ENCODE measurements at places on chromosomes 3 and 15.
A peak's percentile ranks its signal among the peaks of the same experiment; 100 is the strongest.

GRCh38 chr3:143973259-143974021 lies 1.8 kb downstream of the DIPK2A start:
- peak; percentile 85 for DNase-seq

DNA sequence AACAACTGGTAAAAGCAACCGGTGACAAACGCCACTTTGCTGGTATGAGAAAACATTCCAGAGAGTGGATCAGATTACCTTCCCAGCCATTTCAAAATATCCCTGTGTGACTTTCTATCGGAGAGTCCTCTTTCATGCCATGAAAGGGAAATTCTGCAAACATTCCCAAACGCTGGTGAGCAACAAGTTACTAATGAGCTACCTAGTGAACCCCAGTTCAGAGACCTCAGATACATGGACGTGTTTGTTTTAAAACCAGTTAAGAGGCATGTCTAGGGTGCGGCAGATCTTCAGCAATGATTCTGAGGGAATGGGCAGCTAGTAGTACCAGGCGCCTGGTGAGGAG lies 418.2 kb upstream of the NR2F2 start:
- DNase-seq = no peak

GRCh38 chr3:183701744-183702143 lies 4.1 kb downstream of the YEATS2 start:
- no peak for DNase-seq

GRCh38 chr3:38564631-38565338 lies 68.6 kb downstream of the EXOG start:
- DNase-seq = no peak

- DNase-seq = no peak
Observed at GRCh38 chr3:37773471-37773870, 88.2 kb upstream of the CTDSPL start.

- no peak for DNase-seq
Observed at GRCh38 chr3:94349310-94349878, 286.5 kb downstream of the NSUN3 start.

DNA sequence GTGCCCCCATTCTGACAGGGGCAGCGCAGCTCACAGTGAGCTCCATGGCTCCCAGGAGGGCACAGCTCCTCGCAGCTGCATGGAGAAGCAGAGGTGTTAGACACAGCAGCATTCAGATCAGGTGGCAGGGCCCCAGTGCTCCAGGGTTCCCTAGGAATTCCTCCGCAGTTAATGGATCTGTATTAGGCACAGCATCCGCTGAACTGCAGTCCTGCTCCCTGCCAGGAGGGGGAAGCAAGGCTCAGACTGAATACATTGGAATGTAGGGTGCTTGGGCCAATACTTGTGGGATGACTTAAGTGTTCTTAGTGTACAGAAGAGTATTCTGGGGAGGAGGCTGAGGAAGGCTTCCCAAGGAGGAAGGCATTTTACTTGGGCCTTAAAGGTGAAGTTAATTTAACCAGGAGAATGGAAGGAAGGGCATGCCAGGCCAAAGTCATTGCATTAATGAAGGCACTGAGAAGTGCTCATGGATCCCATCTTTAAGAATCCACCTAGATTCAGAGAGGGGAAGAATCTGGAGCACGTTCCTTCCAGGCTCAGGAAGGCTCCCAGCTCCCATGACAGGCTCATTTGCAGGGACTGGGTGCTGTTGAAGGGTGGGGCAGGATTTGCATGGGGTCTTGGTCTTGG lies 111.6 kb downstream of the RAB11A start:
- DNase-seq = peak; percentile 30

GRCh38 chr3:141482245-141482922 lies 4.4 kb upstream of the RASA2 start:
- no peak for DNase-seq

DNA sequence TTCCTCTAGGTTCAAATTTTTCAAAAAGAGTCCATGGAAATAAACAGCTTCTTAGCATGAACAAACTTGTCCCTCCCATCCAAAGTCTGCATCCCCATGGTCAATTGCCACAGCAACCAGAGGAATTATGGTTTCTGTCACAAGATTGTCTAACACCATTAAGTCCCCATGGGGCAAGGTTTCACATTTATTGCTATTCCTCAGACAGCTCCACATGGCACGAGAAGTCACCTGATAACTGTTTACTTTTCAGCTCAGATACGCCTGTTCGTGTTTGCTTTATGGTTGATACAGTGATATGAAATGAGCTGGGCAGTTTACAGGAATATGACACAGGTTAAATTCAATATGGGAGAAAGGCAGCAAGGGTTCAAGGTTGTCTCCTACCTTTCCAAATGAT lies 37.9 kb upstream of the MUC13 start:
- DNase-seq = peak; percentile 36

DNA sequence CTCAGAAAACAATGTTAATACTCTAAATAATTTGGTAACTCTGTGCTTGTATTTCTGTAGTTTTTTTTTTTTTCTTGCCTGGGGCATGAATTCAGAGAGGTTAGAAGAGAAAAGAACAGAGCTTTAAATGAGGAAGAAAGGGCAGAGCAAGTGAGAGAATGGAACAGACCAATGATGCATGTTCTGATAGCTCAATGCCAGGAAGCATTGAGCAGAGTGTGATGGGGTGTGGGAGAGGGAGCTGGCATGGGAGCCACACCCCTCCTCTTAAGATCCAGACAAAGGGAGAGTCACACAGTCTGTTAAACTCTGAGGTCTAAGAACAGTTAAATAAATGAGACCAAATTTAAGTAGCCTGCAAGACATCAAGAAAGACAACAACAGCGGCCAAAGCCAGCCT lies 538.6 kb downstream of the TUSC7 start:
- DNase-seq = no peak

GRCh38 chr3:74599564-74599963 lies 14.9 kb downstream of the CNTN3 start:
- no peak for DNase-seq

DNA sequence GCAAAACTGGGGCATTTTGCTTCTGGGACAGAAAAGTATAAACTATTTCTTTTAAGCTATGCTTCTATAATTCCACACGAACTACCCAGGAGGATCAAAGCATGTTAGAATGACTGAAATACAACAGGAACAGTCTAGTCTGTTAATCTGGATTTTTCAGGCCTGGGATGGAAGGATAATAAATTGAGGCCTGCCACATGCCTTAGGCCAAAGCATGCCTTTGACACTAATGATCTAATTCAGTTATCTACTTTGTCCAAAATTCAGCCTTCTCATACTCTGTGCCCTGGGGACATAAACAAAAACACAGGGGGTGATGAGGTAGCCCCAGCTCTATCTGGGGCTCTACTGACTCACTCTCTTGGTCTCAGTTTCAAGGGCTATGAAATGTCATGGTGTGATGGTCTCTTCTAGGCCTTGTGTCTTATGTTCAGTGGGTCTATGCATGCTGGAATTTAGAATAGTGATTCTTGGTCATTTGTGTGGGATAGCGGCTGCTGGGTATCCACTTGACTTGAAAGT lies 32.5 kb downstream of the GAP43 start:
- no peak for DNase-seq

GRCh38 chr15:78840661-78841375 lies 29.6 kb upstream of the ADAMTS7 start:
- DNase-seq = no peak

- DNase-seq = no peak
Observed at GRCh38 chr3:42796332-42796885, 7.9 kb downstream of the HIGD1A start.

- DNase-seq = peak; percentile 33
Observed at GRCh38 chr15:65303687-65304380, 643 bp upstream of the RNU5B-1 start.

DNA sequence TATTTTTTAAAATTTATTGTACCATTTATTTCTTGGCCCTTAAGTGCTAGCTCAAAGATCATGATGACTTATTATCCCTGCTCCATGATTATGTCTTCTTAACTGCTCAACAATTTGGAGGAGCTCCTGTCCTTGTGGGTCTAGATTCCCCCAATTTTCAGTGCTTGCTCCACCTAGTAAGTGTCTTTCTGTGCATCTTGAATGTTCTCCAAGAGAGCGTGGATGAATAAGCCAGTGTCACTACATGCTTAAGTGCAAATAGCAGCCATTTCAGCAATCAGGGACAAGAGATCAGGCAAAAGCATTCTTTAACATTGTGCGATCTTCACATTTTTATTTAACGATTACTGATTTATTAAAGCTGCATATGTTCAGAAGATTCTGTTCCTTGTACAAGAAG lies 99.4 kb downstream of the ALCAM start:
- DNase-seq = no peak

DNA sequence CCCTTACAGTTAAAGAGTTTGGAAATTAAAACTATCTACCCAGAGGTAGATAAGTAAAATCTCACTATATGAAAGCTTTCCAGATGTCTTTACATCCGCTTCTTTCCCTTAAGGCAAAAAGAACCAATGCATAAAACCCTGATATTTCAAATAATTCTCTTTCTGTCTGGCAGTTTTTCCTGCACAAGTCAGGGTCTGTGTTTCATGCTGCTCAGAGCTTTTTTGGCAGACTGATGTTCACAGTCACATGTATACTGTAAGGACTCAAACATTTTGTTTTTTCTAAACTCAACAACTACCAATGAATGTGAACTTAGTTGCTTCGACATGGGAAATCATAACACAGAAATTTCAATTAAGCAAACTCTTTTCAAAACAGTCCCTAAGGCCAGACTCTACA lies 988.4 kb downstream of the EPHA3 start:
- no peak for DNase-seq

DNA sequence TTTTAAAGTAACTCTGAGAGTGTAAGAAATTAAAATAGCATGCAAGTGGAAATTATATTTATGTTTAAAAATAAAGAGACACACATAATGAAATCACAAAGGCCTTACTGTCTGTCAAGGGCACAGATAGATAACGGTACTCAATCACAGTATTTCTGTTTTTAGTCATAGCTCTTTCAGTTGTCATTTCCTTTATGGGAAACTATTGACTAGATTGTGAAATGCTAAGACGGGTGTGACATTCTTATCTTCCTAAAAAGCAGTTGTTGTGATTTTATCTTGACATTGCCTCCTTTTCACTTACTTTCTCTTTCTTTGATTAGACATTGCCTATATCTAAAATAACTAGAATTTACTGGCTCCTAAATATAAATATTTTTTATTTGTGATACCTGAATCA lies 100.1 kb upstream of the PLSCR5 start:
- no peak for DNase-seq

- DNase-seq = peak; percentile 44
Observed at GRCh38 chr3:185733980-185734724, 90.7 kb downstream of the IGF2BP2 start.

DNA sequence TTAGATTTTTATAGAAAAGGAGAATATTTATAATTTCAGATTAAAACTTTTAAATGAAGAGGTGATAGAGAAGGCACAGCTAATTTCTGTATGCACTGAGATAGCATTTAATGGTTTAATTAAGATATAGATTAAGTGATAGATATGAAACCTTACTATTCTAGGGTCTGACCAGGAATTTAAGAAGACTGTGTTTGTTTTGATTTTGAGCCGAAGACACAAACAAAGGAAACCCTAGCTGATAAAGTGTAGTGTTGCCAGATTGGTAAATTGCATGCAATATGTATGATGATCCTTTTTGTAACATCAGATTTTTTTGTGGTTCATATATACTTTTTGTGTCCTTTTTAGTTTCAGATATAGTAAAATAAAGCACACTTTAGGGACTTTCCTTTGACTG lies 141.8 kb downstream of the ZPLD1 start:
- no peak for DNase-seq

DNA sequence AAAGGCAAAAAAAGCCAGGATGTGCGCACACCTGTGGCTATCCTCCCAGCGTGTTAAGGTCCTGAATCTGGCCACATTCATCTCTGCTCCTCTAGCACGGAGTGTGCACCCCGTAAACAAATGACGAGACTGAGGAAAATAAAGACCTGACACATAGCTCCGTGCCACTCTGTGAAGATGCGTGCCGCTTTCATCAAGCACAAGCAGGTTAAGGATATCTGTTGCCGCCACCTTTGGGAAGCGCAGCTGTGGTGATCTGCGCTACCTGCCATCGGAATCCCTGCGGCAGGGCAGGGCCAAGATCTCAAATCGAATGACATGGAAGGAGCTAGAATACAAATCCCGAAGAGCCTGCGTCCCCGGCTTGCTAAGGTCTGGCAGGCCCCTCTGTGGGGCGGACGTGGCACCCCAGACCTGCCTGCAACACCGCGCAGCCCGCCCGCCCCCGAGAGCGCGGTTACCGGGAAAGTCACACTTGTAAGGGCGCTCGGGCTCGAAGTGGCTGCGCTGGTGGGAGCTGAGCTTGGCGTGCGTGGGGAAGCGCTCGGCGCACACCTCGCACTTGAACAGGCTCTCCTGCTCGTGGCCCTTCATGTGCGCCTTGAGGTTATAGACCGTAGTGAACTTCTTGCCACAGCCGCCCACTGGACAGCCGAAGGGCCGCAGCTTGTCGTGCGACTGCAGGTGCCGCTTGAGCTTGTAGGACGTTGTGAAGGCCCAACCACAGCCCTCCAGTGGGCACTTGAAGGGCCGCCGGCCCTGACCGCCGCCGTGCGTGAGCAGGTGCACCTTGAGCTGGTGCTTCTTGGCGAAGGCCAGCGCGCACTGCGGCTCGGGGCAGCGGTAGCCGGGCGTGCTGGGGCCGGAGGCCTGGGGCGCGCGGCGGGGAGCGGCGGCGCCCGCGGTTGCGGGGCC lies 936 bp downstream of the ZXDC start:
- peak; percentile 32 for DNase-seq

DNA sequence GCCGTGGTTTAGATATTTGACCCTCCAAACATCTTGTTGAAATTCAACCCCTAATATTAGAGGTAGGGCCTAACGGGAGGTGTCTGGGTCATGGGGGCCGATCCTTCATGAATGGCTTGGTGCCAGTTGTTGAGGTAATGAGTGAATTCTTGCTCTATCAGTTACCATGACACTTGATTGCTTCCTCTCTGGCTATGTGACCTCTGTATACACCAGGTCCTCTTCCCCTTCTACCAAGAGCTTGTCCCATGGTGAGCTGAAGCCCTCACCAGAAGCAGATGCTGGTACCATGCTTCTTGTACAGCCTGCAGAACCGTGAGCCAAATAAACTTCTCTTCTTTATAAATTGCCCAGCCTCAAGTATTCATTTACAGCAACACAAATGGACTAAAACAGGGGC lies 41.8 kb upstream of the TIPARP start:
- no peak for DNase-seq

DNA sequence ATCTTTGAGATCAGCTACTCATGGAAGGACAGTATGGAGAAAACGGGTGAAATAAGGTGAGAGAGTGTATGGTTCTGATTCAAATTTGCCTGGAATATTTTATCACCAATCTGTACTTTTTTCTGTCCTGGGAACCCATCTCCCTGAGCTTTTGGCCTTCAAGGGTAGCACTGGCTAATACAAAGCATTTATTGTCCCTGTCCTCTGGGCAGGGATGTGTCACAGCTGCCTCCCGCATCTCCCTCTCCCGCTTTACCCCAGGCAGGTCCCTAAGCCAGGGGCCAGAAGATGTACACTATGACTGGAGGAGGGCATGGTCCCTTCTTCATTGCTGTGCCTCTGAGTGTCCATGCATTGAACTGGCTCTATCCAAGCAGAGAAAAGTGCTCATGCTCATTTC lies 201.7 kb upstream of the CHRNA7 start:
- no peak for DNase-seq

DNA sequence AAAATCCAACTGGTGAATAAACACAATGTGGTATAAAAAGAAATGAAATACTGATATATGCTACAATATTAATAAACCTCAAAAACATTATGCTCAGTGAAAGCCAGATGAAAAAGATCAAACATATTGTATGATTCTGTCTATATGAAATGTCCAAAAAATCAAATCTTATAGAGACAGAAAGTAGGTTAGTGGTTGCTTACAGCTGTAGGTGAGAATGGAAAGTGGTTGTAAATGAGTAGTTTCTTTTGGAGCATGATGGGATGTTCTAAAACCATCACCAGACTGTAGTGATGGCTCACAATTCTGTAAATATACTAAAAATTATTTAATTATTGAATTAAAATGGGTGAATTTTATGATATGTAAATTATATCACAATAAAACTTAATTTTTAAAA lies 58.4 kb downstream of the SENP7 start:
- no peak for DNase-seq
